Fibroblast of villous mesenchyme (primary cell): ENCODE measurements at places on chromosomes 13 and 19.
A peak's percentile ranks its signal among the peaks of the same experiment; 100 is the strongest.

GRCh38 chr19:31085125-31085524 is 264.1 kb downstream of the TSHZ3 start:
- peak; percentile 5 for DNase-seq

DNA sequence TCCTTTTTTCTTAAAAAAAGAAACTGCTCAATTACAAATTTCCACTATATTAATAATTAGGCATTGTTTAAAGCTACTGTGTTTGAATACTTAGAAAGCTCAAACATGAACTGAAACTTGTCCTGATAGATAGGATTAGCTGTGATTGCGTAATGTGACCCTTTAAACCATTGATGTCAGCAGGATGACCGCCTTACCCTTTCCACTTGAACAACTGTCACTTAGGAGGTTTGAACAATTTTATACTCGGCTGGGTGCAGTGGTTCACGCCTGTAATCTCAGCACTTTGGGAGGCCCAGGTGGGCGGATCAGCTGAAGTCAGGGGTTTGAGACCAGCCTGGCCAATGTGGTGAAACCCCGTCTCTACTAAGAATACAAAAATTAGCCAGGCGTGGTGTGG is 2.9 kb downstream of the LAMP1 start:
- DNase-seq = peak; percentile 42

DNA sequence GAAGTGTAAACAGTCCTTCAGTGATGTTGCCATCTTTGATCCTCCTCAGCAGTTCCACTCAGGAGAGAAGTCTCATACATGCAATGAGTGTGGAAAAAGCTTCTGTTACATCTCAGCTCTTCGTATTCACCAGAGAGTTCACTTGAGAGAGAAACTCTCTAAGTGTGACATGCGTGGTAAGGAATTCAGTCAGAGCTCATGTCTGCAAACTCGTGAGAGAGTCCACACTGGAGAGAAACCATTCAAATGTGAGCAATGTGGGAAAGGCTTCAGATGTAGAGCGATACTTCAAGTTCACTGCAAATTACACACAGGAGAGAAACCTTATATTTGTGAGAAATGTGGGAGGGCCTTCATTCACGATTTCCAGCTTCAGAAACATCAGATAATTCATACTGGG is 7.7 kb downstream of the ZNF230 start:
- no peak for DNase-seq

- no peak for DNase-seq
Measured at GRCh38 chr13:78032132-78032531, 113.5 kb upstream of the EDNRB start.

DNA sequence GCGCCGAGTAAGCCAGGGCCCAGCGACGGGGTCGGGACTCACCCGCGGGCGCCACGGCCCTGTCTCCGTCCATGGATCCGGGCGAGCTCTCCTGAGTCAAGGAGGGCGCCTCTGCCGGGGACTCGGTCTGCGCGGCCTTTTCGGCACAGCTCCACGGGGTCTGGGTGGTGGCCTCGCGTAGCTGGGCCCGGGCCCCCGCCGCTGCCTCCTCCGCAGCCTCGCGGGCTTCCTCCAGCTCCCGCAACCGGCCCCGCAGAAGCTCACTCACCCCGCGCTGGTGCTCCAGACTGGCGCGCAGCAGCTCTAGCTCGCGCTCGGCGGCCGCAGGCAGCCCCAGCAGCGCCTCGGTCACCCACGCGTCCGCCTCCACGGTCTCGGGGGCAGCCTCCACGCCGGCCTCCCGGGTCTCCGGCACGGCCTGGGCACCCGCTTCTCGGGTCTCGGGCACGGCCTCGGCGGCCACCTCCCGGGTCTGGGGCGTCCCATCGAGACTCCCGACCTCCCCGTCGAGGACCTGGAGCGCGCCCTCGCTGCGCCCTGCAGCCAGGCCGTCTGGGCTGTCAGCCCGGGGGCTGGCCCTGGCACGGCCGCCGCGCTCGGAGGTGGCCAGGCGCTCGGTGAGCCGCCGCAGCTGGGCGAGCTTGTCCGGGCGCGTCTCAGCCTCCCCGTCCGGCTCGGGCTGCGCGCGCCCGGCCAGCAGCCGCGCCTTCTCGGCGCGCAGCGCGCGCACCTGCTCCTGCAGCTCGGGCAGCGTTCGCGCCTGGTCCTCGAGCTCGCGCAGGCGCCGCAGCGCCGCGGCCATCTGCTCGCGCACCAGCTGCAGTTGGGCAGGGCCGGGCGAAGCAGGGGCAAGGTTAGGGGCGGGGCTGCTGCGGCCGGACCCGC is 8.4 kb downstream of the KANK3 start:
- DNase-seq = peak; percentile 72

GRCh38 chr13:109336730-109337129 is 449.7 kb downstream of the IRS2 start:
- DNase-seq = peak; percentile 82

GRCh38 chr19:6685962-6686627 is 16.1 kb upstream of the TNFSF14 start:
- DNase-seq = no peak

DNA sequence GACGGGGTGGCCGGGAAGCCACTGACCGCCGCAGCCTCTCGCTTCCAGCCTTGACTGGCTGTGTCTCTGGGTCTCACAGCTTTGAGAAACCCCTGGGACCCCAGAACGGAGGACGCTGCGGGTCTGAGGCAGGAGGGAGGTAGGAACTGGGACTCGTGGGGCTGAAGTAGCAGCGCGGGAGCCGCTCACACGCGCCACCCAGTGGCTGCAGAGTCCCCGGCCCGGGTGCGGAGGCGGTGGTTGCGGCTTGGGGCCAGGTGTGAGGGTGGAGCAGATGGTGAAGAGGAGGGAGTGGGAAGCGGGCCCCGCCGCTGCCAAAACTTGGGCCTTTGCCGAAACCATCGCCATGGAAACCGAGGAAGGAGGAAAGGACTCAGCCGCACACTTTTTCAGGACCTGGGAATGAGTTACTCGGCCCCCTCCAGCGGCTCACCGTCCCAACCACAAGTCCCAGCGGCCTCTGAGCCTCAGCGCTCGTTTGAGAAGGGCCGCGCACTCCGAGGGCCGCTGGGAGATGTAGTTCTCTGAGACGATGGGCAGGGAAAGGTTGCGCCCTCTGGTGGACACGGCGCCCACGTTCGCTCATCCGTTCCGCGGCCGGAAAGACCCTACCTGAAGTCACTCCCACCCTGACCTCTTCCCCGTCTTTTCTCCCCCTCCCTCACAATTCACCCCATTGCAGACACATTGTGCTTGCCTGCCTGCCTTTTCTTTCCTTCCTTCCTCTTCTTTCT is 2.2 kb upstream of the SLC17A7 start:
- DNase-seq = peak; percentile 93

DNA sequence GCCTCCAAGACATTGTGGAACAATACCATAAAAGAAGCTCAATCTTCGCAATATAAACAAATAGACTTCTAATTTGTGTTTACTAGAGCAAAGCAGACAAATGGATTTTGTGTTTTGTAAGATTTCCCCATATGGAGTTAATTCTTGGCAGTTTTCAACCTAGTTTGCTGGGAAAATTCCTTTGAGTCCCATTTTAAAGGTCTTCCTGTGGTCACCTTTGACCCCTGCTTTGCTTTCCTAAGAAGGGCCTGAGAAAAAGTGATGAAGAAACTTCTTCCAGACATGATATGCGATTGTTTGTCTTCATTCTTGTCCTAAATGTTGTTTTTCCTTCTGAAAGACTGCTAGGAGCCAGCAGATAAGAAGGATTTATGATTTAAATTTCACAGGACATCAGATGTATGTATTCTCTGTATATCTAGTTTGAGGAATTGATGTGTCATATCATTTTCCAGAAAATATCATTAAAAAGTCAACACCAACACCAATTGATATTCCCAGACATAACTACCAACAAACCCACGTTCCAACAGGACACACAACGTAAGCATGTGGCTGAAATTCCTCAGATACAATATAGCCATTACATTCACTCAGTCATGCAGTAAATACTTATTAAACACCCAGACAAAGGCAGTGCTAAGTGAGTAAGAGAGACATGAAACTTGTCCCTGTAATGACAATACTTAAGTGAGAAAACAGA is 276.4 kb downstream of the LHFPL6 start:
- peak; percentile 79 for DNase-seq

GRCh38 chr19:1315470-1316166 is 29.9 kb downstream of the EFNA2 start:
- peak; percentile 48 for DNase-seq

DNA sequence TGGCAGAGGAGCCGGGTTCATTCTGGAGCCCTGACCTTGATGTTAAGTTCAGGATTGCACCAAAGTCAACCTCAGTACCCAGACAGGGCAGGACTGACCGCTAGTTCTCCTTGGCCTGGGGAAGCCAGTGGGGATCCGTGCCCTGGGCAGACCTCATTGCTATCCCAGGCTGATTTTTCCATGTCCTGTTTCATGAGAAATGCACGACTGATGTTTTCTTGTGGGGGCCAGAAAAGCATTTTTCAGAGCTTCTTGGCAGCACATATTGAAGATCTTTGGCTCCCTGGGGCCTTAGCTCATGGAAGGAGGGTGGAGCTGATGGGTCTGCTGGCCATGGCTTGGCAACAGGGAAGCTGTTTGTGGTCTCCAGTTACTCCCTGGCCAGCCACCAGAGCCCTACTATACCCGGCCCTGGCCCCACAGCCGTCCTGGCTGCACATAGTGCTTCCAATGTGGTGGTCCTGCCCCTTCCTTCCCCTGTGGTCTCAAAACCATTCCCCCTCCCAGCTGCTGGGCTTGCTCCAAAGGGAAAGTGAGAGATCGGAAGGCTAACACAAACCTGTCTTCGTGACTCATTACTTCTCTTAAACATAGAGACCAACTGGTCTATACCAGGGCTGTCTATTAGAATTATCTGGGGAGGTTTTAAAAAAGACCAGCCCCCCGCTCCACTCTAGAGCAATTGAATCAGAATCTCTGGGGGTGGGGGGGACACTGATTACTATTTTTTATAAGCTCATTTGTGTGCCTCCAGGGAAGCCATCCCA is 11.2 kb downstream of the IL17D start:
- DNase-seq = peak; percentile 28

DNA sequence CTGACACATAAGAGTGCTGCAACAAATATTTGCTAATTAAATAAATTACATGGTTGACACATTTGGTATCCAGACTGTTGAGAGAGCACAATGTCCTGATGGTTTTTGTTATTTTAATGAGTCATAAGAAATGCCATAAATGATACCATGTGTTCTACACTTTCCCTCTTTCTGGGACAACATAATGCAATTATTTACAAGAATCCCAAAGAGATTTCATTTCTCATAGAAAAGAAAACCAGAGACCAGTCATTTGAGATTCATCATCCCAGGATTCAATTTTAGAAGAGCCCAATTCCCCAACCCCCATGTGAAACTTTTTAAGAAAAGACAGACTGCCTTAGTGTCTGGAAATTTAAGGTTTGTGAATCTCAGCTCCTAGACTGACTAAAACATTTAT is 399.6 kb downstream of the DCT start:
- peak; percentile 53 for DNase-seq

DNA sequence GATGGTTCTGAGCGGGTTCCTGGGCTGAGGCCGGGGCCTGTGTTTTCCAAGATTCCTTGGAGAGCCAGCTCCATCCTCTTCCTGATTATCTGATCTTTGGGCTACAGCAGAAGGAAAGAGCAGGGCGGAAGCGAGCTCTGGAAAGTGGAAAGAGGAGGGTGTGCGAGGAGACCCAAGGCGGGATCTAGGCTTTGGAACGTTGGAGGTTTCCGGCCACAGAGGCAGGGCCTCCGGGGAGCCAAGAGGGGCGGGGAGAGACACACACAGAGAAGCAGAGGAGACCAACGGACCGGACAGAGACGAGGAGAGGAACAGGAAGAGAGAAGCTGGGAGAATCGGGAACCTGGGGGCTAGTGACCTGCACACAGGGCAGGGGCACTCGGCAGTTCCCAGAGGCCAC is at the start of gene CLEC11A:
TSS of gene CLEC11A (plus strand) at position 296 of the 400 bp plus-strand sequence. CDS start 162 bp downstream, outside the sequence.
- peak; percentile 64 for DNase-seq

GRCh38 chr19:48415395-48415794 is 21.9 kb downstream of the GRIN2D start:
- peak; percentile 60 for DNase-seq

- no peak for DNase-seq
Measured at GRCh38 chr13:85521657-85522056, 277.6 kb downstream of the SLITRK6 start.

- no peak for DNase-seq
Measured at GRCh38 chr19:58498316-58499020, 13.3 kb downstream of the SLC27A5 start.

DNA sequence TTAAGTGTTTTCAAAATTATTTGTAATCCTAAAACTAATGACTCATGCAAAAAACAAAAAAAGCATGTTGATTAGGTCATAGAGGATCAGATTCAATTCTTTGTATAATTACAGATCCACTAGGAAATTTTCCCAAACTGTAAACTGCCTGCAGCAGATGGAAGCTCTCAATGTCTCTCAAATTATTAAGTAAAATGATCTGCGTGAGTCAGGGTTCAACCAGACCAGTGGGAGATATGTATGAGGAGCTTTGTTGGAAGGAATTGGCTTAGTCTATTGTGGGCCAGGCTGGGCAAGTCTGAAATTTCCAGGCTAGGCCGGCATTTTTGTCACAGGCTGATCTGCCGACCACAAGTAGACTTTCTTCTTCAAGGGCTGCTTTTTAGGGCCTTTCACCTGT is 14.4 kb upstream of the SACS start:
- DNase-seq = peak; percentile 60

DNA sequence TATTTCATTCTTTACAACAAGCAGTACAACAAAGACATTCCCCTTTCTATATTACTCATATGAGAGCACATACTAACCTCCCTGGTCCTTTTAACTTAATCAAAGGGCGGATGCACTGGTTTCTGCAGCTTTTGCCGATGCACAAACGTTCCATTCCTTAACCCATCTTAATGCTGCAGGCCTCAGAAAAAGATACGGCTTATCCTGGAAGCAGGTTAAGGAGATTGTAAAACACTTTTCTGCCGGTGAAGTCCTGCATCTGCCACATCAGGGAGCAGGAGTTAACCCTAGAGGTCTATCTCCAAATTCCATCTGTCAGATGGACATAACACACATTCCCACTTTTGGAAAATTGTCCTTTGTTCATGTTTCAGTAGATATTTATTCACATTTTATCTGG is 11.5 kb upstream of the ZNF814 start:
- no peak for DNase-seq

DNA sequence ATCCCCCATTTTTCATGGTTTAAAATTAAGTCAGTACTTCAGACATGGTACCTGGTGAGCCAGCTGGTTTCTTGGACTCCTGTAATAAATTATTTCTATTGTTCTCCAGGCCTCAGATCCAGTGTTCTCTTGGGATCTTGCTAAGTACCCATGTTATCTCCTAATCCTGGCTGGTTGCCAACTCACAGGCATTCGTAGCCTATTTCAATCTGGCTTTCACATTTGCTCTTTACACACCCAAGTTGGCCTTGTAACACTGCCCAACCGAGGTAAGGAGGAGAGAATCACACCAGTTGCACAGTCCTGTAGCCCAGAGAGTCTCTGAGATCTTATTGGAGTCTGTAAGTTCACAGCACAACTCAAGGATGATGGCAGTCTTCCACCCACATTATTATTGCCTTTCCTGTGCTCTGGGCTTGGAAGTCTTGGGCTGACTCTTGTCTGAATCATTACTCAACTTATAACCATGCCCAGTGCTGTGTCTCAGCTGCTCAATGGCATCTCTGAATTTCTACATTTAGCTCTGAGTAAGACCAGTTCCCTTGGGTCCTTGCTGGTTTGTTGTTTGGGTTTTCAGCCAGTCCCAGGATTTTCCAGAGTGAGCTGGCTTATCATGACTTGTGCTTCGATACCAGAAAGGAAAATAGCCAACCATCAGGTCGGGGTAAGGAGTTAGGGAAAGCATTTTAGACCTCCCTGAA is 76.6 kb upstream of the KLF12 start:
- DNase-seq = peak; percentile 58
